ENCODE measurements at places on chromosomes 4 and X.

GRCh38 chr4:89299153-89299791 is 8.3 kb downstream of the GPRIN3 start:
- no peak for DNase-seq

GRCh38 chrX:81259020-81259713 is 57.3 kb downstream of the SH3BGRL start:
- DNase-seq: no peak

DNA sequence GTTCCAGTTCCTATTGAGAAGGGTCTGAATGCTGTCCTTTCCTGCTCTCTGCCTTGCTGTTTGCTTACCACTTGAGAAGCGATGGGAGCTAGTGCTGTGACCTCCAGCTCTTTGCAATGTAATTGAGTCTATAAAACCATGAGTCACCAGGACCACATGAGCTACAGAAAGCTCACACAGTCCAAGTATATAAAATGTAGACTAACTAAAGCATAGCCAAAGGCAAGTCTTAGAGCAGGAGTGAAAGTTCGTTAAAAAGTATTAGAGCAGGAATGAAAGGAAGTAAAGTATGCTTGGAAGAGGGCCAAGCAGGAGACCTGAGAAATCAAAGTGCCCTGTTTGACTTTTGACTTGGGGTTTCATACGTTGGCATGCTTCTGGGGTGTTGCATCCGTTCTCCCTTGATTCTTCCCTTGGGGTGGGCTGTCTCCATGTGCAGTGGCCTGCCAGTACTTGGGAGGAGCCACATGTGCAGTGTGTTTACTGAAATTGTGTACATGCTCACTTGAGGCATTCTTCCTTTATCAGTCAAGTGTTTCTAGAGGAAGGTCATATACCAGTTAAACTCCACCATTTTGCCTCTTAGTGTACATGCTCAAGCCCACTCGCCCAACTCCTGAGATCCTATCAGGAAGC is 71.3 kb upstream of the KIT start:
- DNase-seq: no peak

GRCh38 chr4:24141836-24142235 is 252.0 kb upstream of the PPARGC1A start:
- no peak for DNase-seq

DNA sequence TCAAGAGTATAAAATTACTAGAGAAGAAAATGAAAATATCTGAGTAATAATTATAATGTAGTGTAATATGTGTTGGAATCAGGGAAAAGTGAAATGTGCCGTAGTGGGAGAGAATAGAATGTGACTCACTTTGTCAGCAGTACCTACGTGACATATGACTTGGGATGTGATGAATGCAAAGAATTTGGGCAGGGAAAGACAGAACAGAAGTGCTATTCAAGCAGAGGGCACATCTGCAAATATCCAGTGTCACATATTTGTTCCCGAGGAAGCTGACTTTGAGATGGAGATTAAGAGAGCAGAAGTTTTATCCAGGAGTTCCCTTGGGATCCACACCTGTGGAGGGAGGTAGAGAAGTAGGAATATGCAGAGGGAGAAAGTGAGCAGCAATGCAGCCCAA is 69.3 kb upstream of the HS3ST1 start:
- DNase-seq: no peak

DNA sequence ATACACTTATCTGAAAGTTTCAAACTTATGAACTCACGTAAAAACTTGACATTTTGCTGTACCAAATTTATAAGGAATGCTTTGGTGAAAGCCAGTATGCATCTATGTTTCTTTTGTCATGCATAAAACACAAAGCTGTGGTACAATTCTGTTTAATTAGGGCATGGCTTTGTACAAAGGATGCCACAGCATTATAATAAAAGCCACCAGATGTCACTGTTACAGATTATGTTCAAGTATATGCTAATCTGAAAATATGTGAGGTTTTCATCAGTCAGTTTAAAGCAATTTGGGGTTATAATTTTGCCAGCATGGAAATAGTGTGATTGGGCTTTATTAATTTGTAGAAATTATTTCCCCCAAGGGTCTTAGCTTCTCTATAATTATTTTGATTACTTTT is 69.0 kb downstream of the ATOH1 start:
- DNase-seq: no peak

DNA sequence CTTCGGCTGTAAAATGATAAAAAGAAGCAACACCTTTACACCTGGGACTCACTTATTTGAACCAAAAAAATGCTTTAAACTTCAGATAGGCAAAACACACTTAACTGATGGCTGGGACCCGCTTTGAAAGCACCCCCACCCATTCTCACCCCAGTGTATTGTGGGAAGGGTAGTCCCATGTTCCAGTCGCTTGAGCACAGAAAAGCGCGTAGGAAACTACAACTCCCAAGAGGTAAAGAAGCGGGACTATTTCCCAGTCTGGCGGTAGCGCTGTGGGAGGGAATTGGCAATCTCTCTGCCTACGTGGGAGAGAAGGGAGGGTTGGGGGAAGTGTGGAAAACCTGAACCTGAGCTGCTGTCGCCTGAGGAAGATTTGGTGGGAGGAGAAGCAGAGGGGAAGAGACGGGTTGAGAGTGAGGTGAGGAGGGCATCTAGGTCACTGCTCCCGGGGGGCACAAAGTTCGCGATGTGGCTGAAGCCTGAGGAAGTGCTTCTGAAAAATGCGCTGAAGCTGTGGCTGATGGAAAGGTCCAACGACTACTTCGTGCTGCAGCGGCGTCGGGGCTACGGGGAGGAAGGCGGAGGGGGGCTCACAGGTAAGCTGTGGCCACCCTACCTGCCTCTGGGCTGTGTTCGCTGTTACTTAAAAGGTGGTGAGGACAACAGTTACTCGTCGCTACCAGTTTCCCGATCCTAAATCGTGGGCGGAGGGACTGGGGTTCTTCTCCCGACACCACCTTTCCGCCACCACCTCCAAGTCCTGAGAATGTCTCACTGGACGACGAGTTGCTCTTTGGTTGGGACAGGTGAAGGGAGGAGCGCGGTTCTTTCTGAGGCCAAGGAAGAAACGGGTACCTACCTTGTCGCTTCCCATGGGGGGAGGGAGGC is at the start of gene TBC1D8B:
TBC1D8B (plus strand) TSS at position 286 of the 888 bp plus-strand sequence; CDS start at position 467, 181 bp downstream.
- DNase-seq: peak; percentile 78

- no peak for DNase-seq
Observed at GRCh38 chr4:113851816-113852215, 90.3 kb upstream of the CAMK2D start.

- DNase-seq: no peak
Observed at GRCh38 chrX:13254076-13254785, 65.6 kb downstream of the ATXN3L start.

DNA sequence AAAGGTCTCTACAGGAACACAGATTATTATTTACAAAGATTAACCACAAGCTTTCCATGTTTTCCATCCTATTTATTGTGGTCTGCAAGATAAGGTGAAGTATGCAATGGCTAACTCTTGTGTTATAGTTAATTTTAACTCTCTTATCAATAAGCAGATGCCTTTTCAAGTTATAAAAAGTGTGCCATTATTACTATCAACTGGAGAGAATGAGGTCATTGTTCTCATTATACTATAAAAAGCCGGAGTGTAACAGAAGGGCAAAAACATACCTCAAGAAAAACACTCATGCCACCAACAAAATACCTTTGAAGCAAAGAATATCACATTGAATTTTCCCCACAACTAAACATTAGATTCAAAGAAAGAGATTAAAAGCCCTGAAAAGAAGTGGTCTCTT is 52.0 kb upstream of the SORBS2 start:
- no peak for DNase-seq

- DNase-seq: no peak
Observed at GRCh38 chr4:53060278-53060677, 198.2 kb downstream of the RASL11B start.

- DNase-seq: no peak
Observed at GRCh38 chr4:86274642-86275041, 85.2 kb downstream of the MAPK10 start.

DNA sequence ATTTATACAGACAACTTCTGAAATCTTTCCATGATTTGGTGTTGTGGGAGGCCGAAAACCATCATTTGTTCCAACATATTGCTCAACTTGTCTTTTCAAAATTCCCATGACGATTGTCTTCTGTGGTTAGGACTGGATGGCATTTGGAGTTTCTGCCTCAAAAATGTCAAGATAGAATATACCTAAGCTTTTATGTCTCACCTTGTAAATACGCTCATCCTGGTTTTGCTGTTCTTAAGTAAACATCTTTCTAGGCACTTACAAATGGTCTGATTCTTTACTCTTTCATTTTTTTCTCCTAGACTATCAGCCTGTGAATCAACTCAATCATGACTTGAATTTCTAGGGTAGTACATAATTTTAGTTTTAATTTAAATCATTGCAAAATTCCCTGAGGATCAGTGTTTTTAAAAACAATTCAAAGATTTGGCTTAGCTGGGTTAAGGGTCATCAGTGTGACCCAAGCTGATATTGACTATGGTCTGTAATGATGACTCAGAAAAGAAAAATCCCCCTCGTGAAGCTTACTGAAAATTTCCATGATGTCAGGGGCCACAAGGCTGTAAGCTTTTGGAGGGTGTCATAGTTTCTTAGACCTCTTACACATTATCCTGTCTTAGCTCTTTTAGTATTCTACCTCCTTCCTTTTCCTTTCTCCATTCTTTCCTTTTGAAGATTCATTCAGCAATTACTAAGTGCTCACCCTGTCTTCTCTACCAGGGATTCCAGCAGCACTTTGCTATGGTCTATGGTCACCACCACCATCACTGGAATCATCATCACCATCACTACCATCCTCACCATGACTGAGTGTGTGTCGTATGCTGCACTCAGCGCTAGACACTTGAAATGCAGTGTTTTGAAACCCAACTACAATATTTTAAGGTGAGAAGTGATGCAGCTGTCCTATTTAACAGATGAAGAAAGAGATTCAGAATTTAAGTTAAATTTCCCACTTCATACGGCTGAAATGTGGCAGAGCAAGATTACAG is 124.4 kb downstream of the CPE start:
- no peak for DNase-seq

GRCh38 chr4:169152899-169153298 is 117.9 kb downstream of the SH3RF1 start:
- DNase-seq: no peak

GRCh38 chrX:87687703-87688102 is 170.1 kb downstream of the KLHL4 start:
- DNase-seq: no peak

Data from right cardiac atrium (tissue), 5 donors.